ENCODE measurements at places on chromosomes 13 and 19.

DNA sequence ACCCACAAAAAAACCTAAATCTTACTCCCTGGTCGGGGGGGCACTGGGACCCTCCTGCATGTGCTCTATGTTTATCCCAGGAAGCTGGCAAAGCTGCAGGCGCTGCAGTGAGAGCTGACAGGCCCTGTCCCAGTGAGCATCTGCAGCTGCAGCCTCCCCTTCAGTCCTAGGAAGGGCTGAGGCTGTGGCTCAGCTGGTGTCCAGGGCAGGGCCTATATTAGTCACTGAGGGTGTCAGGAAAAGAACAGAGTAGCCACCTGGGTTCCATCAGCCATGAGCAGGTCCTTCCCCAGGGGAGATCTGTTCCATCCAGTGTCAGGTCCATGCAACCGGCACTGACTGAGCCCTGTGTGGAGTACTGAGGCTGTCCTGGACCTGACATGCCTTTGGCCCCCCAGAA, 120.5 kb downstream of the TNFRSF19 start:
- no peak for DNase-seq

GRCh38 chr13:109938255-109938936, 152.0 kb upstream of the IRS2 start:
- DNase-seq, result no peak

DNA sequence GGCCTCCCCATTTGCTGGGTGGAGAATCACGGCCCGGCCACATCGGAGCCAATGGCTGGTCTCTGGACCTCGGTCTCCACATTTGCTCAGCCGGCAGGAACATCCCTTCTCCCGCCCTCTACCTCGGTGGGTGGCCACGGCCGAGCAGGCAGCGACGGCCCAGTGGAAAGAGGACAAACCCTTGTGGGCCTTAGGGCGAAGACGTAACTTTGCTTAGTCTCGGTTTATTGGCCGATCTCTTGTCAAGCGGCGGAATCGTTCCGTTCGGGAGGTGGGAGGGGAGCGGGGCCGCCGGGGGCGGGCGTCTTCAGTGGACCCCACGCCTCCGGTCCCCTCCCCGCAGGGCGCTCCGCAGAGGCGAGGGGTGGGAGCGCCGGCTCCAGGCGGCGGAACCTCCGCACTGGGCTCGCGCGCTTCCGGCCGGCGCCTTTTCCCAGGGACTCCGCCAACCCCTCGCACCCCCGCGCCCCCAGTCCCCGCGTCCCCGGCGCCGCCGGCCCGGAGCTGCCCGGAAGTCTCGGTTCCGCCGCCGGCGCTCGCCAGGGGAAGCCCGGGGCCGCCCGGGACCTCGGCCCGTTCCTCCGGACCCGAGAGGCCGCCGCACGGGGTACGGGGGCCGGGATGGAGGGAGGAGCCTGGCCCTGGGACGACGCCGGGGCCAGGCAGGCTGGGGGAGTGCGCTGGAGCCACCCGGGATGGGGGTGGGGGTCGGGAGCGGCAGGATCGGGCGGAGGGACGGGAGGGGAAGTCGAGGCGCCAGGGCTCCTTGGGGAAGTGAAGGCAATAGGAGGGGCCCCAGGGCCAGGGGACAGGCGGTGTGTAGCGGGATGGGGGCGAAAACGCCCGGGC, at the start of gene ZNF580:
Gene ZNF580 (plus strand): TSS at position 426 of the 849 bp plus-strand sequence. CDS start 1,507 bp downstream, outside the sequence.
- peak; percentile 48 for DNase-seq

GRCh38 chr13:112639521-112639920, 50.3 kb upstream of the ATP11A start:
- no peak for DNase-seq

- peak; percentile 65 for DNase-seq
Observed at GRCh38 chr19:39406656-39407409, at the start of gene ZFP36. Gene ZFP36 (plus strand): TSS chr19:39406847. CDS start chr19:39406905, 58 bp downstream.

- no peak for DNase-seq
Observed at GRCh38 chr19:7730286-7731217, 1.4 kb downstream of the CLEC4G start.

DNA sequence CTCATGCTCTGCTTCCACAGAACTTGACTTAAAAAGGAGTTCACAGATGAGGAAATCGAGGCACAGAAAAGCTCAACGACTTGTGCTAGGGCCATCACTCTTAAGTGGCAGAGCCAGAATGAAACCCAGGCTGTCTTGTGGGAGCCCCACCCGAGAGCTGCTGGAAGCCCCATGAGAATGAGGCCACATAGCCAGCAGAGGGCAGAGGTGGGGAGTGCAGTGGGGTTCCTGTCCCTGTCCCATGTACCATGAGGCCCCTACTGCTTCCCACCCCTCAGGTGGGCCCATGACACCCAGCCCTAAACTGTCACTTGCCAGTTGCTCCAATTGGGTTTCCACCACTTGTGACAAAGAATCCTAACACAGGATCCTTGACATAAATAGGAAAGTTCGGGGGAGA, 175.9 kb downstream of the IRS2 start:
- no peak for DNase-seq

GRCh38 chr13:28540612-28541011, 45.7 kb upstream of the FLT1 start:
- DNase-seq, result no peak

DNA sequence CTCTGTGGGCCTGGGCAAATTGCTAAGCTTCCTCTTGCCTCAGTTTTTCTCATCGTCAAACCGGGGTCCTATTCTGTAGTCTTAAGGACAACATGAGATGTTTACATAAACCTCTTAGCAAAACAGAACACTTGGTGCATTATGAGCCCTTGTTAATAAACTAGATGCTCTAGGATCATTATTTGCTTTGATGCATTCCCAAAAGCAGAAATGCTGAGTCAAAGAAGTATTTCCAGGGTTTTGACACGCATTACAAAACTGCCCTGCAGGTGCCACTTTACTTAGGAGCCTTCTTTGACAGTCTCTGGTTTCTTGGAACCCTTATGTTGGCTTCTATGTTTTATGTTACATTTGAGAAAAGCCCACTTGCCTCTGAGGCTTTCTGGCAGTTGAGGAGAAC, 12.1 kb downstream of the AKAP11 start:
- no peak for DNase-seq

- DNase-seq, result no peak
Observed at GRCh38 chr13:102291587-102292218, 110.1 kb downstream of the FGF14 start.

DNA sequence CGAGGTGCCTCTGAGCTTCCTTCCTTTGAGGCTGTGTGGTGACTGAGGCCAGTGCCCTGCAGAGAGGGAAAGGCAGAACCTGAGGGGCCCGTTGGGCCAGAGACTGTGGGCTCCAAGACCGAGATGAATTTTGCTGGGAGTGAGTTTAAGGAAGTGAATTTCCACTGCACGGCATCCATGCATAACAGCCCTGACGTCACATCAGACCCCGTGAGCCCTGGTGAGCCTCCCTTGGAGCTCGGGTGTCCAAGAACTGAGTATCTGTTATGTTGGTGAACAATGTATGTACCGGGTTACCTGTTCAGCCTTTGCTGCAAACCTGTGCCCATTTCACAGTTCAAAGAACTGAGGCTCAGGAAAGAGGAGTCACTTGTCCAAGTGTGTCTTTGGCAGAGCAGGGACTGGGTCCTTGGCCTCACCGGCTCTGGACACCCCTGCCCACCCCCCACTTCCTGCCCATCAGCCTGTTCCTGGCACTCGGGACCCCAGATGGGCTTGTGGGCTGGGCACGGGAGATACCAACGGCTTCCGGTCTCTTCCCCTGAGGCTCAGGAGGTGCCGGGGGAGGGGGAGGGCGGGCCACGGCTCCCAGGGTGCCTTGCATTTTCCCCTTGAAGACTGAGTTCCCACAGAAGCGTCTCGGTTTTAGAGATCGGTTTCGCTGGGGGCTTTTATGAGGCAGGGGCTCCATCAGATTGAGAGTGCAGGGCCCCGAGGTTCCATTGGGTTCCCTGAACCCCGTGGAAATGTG, 33.7 kb downstream of the NFILZ start:
- no peak for DNase-seq

GRCh38 chr13:25147638-25148401, 24.3 kb downstream of the AMER2 start:
- no peak for DNase-seq

GRCh38 chr13:113856716-113857065, 7.2 kb downstream of the GAS6 start:
- DNase-seq, result no peak
